ENCODE measurements at places on chromosomes 3 and 15.

GRCh38 chr15:52102463-52102862, 10.1 kb downstream of the BCL2L10 start:
- no peak for DNase-seq

DNA sequence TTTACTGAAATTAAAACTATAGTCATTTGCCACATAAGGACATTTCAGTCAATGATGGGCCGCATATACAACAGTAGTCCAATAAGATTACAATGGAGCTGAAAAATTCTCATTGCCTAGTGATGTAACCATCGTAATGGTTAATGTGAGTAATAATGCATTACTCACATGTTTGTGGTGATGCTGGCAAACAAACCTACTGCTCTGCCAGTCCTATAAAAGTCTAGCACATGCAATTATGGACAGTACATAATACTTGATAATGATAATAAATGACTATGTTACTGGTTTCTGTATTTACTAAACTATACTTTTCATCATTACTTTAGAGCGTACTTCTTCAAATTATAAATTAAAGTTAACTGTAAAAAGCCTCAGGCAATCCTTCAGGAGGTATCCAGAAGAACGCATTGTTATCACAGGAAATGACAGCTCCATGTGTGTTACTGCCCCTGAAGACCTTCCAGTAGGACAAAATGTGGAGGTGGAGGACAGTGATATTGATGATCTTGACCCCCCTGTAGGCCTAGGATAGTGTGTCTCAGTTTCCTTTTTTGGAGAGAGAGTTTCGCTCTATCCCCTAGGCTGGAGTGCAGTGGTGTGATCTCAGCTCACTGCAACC, 102.7 kb downstream of the ATP1B3 start:
- no peak for DNase-seq

- DNase-seq, result no peak
These were observed 22.5 kb downstream of the FAM240A start for GRCh38 chr3:46634856-46635255.

DNA sequence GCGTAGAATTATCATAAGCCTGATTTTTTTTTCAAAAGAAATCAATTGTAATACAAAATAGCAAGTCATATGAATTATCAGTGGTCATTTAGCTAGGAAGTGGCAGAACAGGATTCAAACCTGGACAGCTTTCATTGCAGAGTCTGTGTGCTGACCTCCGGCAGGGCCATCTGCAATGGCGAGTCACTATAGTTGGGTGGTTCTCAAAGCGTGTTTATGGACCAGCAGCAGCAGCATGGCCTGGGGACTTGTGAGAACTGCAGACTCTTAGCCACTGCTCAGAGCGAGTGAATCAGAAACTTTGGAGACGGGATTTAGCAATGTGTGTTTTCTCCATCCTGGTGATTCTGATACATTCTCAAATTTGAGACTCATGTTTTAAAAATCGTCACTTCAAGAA, 202.3 kb upstream of the SUCLG2 start:
- DNase-seq, result no peak

DNA sequence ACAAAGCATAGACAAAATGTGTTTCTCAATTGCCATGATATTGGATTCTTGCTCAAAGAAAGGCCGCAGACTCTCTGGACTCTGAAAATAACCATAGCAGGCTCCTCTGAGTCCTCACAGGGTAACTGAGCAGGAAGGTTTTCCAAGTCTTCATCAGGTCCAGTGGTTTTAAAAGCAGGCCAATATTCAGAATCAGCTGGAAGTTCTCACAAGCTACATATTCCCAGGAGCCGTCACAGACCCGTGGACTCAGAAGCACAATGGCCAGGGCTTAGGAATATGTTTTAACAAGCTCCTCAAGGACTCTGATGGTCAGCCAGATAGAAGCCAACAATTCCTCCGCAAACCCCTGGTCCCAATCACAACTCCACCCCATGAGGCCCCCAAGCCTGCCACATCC, 256.1 kb upstream of the ADAMTS9 start:
- no peak for DNase-seq

DNA sequence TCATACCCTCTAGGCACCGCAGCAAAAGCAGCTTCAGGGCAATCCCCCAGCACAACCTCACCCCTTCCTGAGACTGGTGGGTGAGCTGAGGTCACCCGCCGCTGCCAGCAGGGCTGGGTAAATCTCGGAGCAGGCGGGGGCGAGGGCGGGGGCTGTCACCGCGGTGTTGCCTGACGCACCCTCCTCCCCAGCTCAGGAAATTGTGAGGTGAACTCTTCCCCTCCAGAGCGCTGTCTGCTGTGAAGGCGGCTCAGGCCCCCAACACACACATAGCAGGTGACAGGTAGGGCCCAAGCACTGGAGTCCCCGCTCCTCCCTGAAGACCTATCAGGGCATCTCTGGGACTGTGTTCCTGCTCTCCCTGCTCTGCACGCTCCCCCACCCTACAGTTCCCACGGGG, 30.2 kb upstream of the FURIN start:
- no peak for DNase-seq

DNA sequence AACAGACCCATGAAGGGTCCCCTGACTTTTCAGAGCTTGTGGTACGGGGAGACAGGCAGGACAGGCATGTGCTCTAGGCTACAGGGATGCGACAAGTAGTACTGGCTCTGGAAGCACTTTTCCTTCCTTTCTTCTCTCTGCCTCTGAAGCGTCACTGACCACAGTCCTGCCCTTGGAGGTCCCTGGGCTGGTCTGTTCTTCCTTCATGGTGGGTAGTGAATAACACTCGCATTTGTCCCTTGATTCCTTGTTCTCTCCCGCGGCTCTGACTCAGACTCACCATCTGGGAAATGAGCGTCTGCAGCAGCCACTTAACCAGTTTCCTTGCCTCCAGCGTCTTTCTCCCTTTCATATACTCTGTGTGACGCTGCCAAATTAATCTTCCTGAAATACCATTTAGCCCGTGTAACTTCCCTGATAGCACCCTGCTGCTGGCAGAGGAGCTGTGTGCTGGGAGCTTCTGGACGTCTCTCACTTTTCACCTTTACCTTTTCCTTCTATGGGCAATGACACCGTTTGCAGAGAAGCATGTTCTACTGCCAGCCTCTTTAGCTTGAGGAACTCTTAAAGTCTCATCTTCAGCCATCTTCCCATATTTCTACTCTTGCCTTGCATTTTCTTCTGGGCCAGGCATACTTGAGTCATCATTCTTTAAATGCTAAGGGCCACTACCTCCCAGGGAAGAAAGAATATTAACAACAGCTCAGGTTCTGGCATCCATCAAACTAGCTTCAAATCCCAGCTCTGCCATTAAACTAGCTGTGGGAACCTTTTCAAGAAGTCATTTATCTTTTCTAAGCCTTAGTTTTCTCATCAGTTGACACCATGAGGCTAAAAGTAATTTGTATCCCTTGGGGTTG, 33.6 kb downstream of the TMEM45A start:
- DNase-seq, result no peak

DNA sequence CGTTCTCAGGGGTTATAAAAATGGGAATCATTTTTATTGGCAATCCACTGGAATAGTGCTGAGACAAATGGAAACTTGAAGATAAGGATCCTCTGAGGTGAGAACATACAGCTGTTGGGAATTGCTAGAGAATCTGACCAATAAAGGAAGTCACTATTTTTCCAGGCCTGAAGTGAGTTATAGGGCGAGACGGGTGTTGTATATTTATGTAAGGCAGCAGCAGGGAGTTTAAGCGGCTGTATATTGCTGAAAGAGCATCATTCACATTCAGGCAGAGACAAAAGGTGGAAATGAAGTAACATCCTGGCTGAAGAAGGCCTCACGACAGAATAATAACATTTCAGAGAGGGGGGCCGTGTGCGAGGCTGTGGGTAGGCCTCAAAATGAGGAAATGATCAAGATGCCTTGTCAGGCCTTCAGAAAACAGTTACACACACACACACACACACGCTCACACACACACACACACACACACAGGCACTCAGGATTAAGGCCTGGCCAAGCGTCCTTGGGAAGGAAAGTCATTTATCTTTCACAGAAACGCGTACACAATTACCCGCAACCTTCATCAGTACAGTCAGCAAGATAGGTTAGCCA, 964.9 kb upstream of the NR2F2 start:
- no peak for DNase-seq

- DNase-seq, result no peak
These were observed 641.5 kb upstream of the NECTIN3 start for GRCh38 chr3:110430146-110430545.

GRCh38 chr15:54515664-54516582, 537.7 kb downstream of the UNC13C start:
- DNase-seq, result no peak

- DNase-seq, result no peak
These were observed 232.6 kb downstream of the GAP43 start for GRCh38 chr3:115855911-115856310.

GRCh38 chr3:29454161-29454611, 173.3 kb downstream of the RBMS3 start:
- DNase-seq, result peak; percentile 36

DNA sequence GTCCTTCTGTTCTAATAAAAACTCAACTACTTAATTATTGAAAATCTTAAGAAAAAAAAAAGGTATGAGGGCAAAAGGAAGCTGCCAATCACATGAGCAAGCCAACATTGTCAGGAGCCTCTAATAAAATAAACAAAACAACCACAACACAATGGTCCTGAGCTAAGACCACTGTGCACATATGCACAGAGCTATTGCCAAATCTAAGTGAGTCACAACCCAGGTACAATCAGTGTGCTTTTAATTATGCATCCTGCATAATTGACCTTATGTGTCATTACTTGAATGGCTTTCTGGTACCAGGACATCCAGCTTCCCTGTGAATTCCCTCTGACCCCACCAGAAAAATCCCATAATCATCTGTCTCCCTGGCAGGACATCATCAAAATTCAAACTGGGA, 639.8 kb downstream of the MAGI1 start:
- no peak for DNase-seq

DNA sequence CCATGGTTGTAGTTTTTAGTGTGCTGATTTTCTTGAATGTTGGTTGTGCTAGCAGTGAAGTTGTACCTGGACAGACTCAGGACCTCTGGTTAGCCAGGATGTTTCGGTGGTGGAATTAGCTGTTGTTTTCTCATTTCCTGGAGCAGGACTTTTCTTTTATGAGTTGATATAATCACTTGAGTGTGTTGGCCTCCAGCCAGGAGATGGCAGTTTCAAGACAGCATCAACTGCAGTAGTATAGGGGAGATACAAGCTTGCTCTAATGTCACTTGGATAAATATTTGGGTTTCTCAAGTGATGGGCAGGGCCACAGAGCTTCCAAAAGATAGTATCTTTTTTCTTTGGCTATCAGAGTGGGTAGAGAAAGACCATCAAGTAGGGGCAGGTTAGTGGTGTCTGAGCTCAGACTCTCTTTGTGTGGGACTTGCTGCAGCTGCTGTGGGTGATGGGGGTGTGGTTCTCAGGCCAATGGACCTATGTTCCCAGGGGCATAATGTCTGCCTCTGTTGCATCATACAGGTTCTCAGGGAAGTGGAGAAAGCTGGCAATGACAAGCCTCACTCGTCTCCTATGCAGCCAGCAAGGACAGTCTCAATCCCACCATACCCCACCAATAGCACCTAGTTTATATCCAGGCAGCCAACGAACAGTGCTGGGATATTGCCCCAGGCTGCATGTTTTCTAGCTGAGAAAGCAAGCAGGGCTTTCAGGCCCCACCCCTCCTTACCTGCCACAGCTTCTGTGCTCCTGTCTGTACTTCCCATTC, 14.6 kb upstream of the OR5K2 start:
- no peak for DNase-seq

Data from NCI-H446 (cell line).